Astrocyte (in vitro differentiated cells and primary cell): ENCODE measurements at places on chromosomes 5 and 9. TPM values are rescaled to one million over a fixed set of nuclear protein-coding genes. Genes with fewer than 3 reads are reported as not detected.

The IL7R gene
- 5.6 and 10.8 TPM in 2 replicates for total RNA-seq

The TXNDC8 gene
- not detected in 2 replicates for total RNA-seq

The CCDC127 gene
- 5.6 and 8.8 TPM in 2 replicates for total RNA-seq

- H3K4me3 ChIP-seq, result no peak overlapping the region
- H3K36me3 ChIP-seq, result no peaks in the 10 kb centered on the region
- no peaks in the 10 kb centered on the region for H3K4me1 ChIP-seq
- no peak for DNase-seq
- H3K27me3 ChIP-seq, result no peaks in the 10 kb centered on the region
- no peak overlapping the region for H3K27ac ChIP-seq
These were observed 665 bp upstream of the INSL4 start for GRCh38 chr9:5230554-5230953.

DNA sequence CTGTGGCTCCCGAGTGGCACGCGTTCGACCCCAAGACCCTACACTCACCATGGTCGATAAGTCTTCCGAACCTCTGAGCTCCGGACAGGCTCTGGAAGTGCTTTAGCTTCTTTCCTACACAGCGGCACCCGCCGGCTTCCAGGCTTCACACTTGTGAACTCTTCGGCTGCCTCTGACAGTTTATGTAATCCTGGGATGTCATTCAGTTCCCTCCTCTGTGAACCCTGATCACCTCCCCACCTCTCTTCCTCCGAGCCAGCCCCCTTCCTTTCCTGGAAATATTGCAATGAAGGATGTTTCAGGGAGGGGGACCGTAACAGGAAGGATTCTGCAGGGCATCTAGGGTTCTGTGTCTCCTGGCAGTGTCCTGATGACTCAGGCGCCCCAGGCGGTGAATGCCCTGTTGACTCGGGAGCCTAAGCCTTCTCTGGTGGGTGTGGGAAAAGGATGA, at the start of gene CD14:
TSS of gene CD14 (minus strand) at position 155 of the 451 bp plus-strand sequence. CDS start at position 51, 104 bp downstream.
- peak within 1 kb of the TSS; percentile 60 for H3K4me3 ChIP-seq
- peaks cover 16% of the 10 kb centered on the region for H3K4me1 ChIP-seq

DNA sequence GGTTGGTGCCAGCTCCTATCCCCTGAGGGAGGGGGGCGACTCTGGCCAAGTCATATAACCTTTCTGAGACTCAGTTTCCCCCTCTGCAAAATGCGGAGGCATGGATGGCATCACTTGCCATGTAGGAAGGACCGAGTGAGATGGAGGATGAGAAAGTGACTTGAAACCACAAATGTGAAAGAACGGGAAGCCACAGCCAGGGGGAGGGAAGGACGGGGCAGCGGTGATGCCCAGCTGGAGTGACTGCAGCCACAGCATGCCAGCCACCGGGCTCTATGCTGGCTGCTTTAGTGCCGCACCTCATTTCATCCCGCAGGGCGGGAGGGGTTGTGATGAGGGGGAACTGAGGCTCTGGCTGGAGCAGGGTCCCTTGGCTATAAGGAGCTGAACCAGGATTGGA, 74.5 kb downstream of the HMCN2 start:
- no peak for DNase-seq
- H3K27me3 ChIP-seq, result peaks cover 5% of the 10 kb centered on the region
- H3K4me1 ChIP-seq, result no peaks in the 10 kb centered on the region
- no peaks in the 10 kb centered on the region for H3K36me3 ChIP-seq
